RWPE1 (cell line): ENCODE measurements at places on chromosomes 3 and 15.

GRCh38 chr15:27660676-27661075 lies 438.4 kb downstream of the OCA2 start:
- no peak for DNase-seq

- no peak for DNase-seq
Measured at GRCh38 chr15:68585574-68586273, 6.9 kb downstream of the CORO2B start.

- DNase-seq: no peak
Measured at GRCh38 chr15:70717237-70717793, 46.0 kb downstream of the UACA start.

GRCh38 chr3:42491881-42492507 lies 10.4 kb upstream of the VIPR1 start:
- DNase-seq: no peak

DNA sequence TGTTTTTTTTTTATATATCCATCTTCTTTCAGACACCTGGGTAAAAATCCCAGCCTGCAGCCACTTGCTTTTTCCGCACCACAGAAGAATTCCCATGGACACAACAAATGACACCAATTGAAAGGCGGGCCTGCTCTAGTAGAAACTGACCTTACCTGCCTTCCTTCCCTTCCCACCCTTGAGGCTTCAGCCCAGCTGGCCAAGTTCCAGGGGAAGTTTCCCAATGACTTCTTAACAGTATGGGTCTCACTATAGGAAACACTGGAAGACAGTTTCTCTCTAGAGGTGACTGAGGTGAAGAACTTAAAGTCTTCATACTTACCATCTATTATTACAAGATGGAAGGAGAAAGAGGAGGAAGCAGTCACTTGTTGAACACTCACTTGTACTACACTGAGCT lies 714.2 kb upstream of the NR2F2 start:
- no peak for DNase-seq

DNA sequence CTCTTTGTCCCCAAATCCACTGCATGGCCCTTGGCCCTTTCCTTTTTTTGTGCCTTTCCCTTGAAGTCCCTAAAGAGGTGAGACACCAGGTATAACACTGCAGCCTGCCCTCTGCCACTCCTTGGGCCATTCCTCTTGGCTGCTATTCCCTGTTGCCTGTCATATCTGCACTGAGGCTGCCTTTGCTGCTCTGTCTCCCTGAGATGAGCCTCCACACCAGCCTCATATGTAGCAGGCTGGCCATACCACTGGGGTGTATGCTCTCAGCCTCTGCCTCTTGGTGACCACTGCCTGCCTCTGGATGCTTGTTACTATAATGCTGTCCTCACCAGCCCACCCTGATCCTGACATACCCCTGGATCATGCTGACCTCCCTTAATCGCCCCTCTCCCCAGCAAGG lies 252.0 kb downstream of the CLSTN2 start:
- DNase-seq: no peak

DNA sequence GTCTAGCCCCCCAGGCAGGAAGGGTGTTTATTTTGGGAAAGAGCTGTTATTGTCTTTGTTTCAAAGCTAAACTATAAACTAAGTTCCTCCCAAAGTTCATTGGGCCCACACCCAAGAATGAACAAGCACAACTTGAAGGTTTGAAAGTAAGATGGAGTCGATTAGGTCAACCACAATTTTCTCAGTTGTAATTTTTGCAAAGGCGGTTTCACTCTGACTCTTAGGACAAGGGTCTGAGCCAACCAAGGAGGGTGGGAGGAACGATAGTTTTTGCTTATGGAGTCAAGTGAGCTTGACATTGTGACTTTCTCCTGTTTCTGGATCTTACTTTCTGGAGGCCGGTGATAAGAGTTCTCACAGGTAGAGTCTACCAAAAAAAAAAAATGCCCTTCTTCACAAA lies 5.8 kb upstream of the ZNF770 start:
- no peak for DNase-seq

DNA sequence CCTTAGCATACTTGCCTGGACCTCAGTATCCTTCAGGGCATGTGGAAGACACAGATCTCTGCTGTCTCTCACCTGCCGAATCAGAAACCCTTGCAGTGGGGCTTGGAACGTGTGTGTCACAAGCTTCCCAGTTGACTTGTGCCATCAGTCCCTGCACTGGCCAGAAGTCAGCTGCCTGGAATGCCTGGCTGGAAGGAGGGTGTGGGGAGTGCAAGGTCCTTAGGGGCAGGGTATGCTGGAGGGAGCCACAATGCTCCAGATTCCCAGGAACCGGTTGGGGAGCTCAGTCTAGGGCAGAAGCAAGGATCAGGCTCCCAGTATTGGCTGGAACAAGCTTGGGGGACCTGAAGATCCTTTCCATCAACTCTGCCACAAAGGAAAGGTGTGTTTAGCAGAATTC lies 27.1 kb downstream of the SPSB4 start:
- DNase-seq: no peak

DNA sequence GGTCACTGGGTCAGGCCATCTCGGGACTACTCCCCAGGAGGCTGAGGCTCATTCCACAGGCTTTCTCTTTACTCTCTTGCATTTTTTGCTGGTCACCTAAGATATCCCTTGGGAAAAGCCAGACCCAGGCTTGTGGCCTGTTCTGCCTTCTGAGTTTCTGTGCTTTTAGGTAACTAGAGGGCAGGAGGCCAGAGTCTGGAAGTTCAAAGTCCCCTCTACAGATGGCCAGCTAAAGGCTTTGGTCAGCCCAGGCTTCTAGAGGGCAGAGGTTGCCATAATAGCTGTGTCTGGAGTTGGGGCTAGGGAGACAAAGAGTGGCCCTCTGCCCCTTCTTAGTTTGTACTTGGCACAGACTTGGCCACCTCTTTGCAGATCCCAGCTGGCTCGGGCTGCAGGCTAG lies 8.4 kb upstream of the PARP6 start:
- DNase-seq: no peak

DNA sequence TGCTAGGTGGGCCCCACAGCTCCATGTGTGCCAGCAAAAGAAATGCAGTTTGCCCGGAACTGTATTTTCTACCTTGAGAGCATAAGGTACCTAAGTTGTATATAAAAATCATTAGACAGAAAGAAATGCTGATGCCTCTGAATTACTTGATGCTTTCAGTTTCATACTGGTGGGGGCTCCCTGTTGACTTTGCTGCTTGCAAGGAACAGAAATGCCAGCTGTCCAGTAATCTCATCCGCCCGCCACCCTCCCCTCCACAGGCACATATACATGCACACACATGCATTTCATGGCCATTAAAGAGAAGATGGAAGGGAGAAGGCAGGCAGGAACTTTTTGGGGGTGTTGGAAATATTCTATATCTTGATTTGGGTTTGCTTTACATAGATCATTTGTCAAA lies 38.4 kb downstream of the LIMD1 start:
- no peak for DNase-seq

DNA sequence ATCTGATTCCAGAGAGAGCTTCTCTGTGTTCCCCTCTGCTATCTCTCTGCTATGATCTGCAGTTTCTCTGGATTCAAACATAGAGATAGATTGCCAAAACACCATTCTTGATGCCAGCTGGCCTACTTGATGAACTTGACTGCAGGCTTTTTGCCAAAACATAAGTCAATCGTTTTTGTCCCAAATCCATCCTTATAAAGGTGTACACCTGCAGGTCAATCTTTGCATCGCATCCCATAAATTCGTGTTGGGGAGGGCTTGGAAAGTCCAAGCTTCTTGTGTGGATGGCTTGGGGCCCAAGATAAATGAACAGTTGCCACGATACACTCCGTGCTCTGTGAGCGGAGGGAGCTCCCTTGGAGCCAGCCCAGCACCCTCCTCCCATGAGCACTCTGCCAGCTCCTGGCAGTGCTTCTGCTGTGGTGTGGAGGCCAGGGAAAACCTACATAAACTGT lies 2.7 kb downstream of the CERS3 start:
- no peak for DNase-seq

DNA sequence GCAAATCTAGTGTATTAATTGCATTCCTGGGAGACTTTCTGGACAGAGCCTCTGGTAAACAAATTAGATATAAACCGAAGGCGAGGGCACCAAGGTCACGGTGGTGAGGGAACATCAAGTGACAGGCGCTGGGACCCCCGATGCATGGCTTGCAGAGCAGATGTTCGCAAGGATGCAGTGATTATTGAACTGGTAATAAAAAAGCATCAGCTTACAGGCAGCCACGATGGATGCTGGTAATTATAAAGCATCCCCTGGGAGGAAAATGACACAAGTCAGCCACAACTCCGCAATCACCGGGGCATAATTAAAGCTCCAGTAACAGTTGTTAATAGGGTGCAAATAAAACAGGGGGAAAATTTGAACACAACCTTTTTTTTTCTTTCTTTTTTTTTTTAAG lies 231.1 kb upstream of the DPH6 start:
- no peak for DNase-seq

DNA sequence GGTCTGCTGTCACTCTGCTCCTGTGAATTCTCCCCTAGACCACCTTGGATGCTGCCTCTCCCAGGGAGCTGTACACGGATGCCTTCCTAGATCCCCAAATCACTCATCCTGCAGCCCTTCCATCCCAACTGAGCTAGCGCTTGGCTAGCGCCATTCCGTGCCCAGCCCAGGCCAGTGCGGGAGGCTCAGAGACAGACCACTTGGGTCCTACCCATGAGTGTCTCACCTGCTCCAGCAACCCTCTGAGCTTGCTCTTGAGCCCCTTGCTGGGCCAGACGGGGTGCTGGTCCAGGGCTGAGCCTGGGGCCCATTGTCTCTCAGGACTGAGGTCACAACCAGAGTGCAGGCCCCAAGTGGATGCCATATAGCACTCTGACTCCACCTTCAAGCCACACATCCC lies 17.7 kb downstream of the SH2D7 start:
- no peak for DNase-seq

- peak; percentile 85 for DNase-seq
Measured at GRCh38 chr15:90419738-90420406, 31.8 kb downstream of the IQGAP1 start.

GRCh38 chr3:24495326-24495994 lies 810 bp upstream of the THRB start:
- DNase-seq: peak; percentile 67

DNA sequence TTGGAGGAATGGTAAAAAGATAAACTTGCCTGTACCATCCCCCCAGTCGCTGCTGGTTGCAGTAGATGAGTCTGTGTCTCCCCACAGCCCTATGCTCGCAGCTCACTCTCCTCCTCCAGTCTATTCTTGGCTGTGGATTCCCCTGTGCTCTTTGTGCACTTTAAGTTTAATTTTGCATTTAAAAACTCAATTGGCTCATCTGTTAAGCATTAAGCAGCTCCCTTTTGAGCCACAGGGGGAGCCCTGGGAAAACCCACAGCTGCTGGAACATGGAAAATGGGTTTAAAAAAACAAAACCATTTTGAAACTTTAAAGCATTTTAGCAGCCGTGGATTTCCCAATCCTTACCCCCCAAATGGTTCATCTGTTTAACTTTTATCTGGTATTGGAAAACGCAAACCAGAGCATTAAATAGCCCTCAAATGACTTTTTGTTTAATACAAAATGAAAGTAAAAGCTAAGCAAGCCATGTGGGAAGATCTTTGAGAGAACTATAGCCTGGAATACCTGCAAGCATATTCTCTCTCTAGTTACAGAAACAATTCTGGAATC lies 536.9 kb downstream of the ZIC1 start:
- peak; percentile 48 for DNase-seq

- no peak for DNase-seq
Measured at GRCh38 chr3:37149257-37149656, 25.1 kb downstream of the LRRFIP2 start.

DNA sequence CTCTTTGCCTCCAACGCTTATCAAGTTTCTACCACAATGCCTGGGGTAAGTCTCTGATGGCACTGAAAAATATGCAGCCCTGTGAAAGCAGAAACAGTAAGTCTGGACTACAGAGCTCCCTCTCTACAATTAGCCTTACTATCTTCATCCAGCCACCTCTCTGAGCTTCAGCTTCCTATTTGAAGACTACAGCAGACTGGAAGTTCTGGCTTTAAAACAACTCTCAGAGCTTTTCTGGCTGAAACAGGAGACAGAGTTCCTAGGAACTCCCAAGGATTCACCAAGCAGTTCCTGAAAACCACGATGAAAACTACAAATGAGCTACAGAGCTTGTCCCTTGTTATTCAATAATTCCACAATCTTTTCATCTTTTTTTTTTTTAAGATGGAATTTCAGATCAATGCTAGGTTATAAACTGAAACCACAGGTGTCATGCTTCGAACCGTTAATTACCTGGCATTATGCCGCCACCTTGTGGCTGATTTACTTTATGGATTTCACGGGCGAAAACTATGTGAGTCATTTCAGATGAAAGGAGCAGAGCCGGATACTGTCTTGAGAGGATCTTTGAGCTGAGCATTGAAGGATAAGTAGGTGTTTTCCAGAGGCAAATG lies 3.9 kb downstream of the CRYGS start:
- DNase-seq: peak; percentile 70

DNA sequence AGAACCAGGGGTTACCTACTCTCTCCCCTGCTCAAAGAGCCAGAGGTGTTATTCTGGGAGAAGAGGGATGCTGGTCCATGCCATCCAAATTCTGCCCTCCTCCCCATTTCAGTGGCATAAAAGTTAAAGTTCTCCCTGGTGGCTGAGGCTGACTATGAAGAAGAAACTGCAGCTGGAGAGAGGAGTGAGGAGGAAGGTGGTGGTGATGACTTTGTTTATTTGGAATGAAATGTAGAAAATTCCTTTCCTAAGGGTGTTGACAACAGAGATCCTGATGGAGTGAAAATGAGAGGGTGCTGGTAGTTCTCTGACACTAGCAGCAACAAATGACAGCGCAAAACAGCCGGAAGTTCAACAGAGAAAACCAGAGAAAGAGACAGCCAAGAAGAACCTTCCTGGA lies 100.4 kb downstream of the PCCB start:
- DNase-seq: no peak

- no peak for DNase-seq
Measured at GRCh38 chr3:160840590-160840989, 84.6 kb downstream of the PPM1L start.

DNA sequence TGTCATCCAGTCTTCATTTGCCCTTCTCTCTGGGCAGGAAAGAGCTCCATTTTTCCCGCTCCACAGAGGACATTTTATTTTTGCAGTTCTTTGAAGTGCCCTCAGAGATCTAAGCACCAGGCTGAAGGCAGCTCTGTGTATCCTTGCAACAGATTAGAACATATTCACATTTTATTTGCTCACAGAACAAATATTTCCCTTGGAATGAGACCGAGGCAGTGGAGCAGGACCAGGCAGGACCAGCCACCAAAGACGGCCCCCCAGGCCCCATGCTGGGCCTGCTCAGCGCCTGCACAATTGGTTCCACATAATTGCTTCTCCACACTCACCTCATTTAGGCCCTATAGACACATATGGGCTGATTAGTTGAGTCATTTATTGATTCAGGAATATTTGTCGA lies 15.7 kb upstream of the ETV5 start:
- DNase-seq: no peak

DNA sequence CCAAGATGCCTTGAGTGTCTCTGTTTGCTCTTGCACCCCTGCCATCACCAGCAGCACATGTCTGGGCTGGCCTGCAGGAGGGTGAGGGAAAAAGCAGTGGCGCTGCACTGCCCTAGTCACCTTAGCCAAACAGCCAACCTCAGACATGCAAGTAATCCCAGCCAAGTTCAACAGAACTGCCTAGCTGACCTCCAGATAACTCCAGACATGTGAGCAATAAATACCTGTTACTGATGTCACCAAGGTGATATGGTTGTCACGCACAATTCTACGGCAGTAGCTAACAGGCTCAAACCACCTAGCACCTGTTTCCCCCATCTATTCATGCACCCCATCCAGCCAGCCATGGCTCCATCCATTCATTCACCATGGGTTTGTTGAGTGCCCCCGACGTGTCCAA lies 99.9 kb downstream of the SRGAP3 start:
- DNase-seq: no peak
